ENCODE measurements at places on chromosomes 12 and 14. TPM values are rescaled to one million over a fixed set of nuclear protein-coding genes. Genes with fewer than 3 reads are reported as not detected.
A peak's percentile ranks its signal among the peaks of the same experiment; 100 is the strongest.

DNA sequence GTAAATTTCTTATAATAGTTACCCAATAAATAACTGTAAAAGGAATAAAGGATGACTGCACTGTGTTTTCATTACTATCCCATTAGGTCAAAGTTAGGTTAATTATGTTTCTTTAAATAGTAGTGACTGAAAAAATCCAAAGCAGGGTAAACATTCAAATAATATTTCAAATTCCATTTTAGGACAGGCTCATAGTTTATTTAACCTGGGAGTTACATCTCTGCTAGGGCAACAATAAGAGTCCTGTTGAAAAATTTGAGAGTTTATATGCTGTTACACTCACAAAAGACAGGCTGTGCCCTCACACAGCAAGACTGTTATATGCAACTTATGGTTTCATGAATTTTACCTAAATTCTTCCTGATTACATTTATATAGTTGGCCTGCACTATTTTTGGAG is 8.0 kb downstream of the ERP27 start:
- H3K27me3 ChIP-seq, result no peaks in the 10 kb centered on the region
- H3K27ac ChIP-seq, result no peak overlapping the region
- no peak for DNase-seq
- H3K4me3 ChIP-seq, result no peak overlapping the region

GRCh38 chr14:24432259-24433131 is 2.7 kb downstream of the KHNYN start:
- H3K27ac ChIP-seq, result no peak overlapping the region
- H3K4me3 ChIP-seq, result no peak overlapping the region
- H3K36me3 ChIP-seq, result peaks cover 62% of the 10 kb centered on the region
- DNase-seq, result no peak
- no peaks in the 10 kb centered on the region for H3K27me3 ChIP-seq
- peaks cover 30% of the 10 kb centered on the region for H3K4me1 ChIP-seq

- H3K36me3 ChIP-seq, result no peaks in the 10 kb centered on the region
- peaks cover 3% of the 10 kb centered on the region for H3K27me3 ChIP-seq
- DNase-seq, result no peak
- no peak overlapping the region for H3K27ac ChIP-seq
Measured at GRCh38 chr14:76546426-76547221, 170.7 kb downstream of the ESRRB start.

- no peaks in the 10 kb centered on the region for H3K4me1 ChIP-seq
- peak; percentile 79 for DNase-seq
Measured at GRCh38 chr12:108394196-108394595, 55.1 kb upstream of the CMKLR1 start.

GRCh38 chr12:67274186-67274585 is 5.0 kb downstream of the CAND1 start:
- DNase-seq, result no peak
- H3K27me3 ChIP-seq, result no peaks in the 10 kb centered on the region
- H3K4me1 ChIP-seq, result peaks cover 69% of the 10 kb centered on the region
- H3K27ac ChIP-seq, result peak overlapping the region; percentile 34
- no peaks in the 10 kb centered on the region for H3K36me3 ChIP-seq

- DNase-seq, result peak; percentile 51
- peaks cover 39% of the 10 kb centered on the region for H3K36me3 ChIP-seq
- no peaks in the 10 kb centered on the region for H3K27me3 ChIP-seq
- H3K4me3 ChIP-seq, result no peak overlapping the region
- no peak overlapping the region for H3K27ac ChIP-seq
Measured at GRCh38 chr14:93927800-93928145, 629 bp downstream of the FAM181A start.

- no peak for DNase-seq
- H3K4me3 ChIP-seq, result no peak overlapping the region
- H3K36me3 ChIP-seq, result peaks cover 3% of the 10 kb centered on the region
- peaks cover 50% of the 10 kb centered on the region for H3K4me1 ChIP-seq
Measured at GRCh38 chr14:93936245-93936644, 9.1 kb downstream of the FAM181A start.

- H3K27me3 ChIP-seq, result no peaks in the 10 kb centered on the region
- no peaks in the 10 kb centered on the region for H3K4me1 ChIP-seq
- H3K27ac ChIP-seq, result no peak overlapping the region
- H3K4me3 ChIP-seq, result no peak overlapping the region
Measured at GRCh38 chr12:105204916-105205315, 31.1 kb downstream of the APPL2 start.

DNA sequence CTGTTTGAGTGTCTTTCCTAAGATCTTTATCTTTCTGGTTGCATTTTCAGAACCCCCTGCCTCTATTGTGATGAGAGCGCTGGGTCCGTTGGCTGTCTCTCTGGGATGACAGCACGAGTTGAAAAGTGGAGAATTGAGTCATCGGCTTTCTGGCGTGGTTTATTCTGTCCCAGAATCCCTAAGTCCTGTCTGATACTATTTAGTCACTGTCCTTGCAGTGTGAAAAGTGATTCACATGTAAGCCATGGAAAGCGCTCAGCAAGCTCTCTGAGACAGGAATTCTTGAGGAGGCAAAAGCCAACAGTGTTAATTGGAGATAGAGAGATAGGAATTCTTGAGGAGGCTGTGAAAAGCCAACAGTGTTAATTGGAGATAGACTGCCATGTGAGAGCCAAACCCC is 121.7 kb downstream of the CHST11 start:
- no peaks in the 10 kb centered on the region for H3K27me3 ChIP-seq
- H3K4me1 ChIP-seq, result no peaks in the 10 kb centered on the region
- H3K27ac ChIP-seq, result no peak overlapping the region
- no peaks in the 10 kb centered on the region for H3K36me3 ChIP-seq
- H3K4me3 ChIP-seq, result no peak overlapping the region

GRCh38 chr12:76633415-76633814 is 73.8 kb upstream of the OSBPL8 start:
- no peak overlapping the region for H3K27ac ChIP-seq
- H3K4me1 ChIP-seq, result no peaks in the 10 kb centered on the region
- no peak for DNase-seq
- no peaks in the 10 kb centered on the region for H3K36me3 ChIP-seq
- no peaks in the 10 kb centered on the region for H3K27me3 ChIP-seq

DNA sequence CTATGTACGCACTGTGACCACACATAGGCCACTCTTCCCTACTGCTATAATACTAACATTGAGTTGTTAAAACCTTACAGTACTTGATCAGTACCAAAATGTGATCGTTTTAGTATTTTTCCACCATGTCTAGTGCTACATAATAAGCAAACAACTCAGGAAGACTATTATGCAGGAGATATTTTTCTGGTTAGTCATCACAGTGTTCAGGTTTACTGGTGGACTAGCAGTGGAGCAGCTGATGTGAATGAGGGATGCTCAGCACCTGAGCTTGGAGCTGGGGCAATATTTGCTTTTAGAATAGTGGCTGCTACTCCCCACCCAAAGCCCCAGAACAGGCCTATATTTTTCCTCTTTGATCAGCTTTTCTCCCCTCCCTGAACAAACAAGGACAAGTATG is 513.1 kb downstream of the KCNH5 start:
- H3K4me1 ChIP-seq, result no peaks in the 10 kb centered on the region
- H3K4me3 ChIP-seq, result no peak overlapping the region
- H3K27me3 ChIP-seq, result no peaks in the 10 kb centered on the region
- H3K27ac ChIP-seq, result no peak overlapping the region
- DNase-seq, result no peak
- H3K36me3 ChIP-seq, result no peaks in the 10 kb centered on the region

- H3K4me1 ChIP-seq, result no peaks in the 10 kb centered on the region
- no peak for DNase-seq
- no peak overlapping the region for H3K27ac ChIP-seq
- H3K36me3 ChIP-seq, result peaks cover 22% of the 10 kb centered on the region
- no peaks in the 10 kb centered on the region for H3K27me3 ChIP-seq
- H3K4me3 ChIP-seq, result no peak overlapping the region
Measured at GRCh38 chr12:132740652-132741051, 21.0 kb downstream of the ANKLE2 start.

GRCh38 chr12:11819643-11820042 is 170.2 kb downstream of the ETV6 start:
- no peaks in the 10 kb centered on the region for H3K36me3 ChIP-seq
- no peaks in the 10 kb centered on the region for H3K4me1 ChIP-seq
- H3K4me3 ChIP-seq, result no peak overlapping the region
- H3K27ac ChIP-seq, result no peak overlapping the region
- H3K27me3 ChIP-seq, result no peaks in the 10 kb centered on the region

DNA sequence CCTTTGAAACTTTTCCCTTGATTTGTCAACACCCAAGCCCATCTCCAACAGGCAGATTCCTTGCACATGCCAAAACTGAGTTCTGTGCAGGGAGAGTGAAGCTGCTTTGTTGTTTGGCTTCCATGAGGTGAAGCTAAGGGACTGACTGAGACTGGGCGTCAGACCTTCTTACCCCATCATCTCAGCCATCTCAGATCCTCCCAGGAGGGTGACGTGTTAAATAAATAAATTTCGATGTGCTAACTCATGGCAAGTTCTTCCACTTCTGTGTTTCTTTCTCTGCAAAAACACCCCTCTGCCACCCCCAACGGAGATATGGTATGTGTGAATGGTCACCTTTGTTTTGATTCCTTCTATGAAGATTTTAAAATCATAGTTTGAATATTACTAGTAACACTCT is 17.8 kb downstream of the UTP20 start:
- no peak overlapping the region for H3K4me3 ChIP-seq
- no peak for DNase-seq
- no peak overlapping the region for H3K27ac ChIP-seq
- H3K27me3 ChIP-seq, result no peaks in the 10 kb centered on the region

DNA sequence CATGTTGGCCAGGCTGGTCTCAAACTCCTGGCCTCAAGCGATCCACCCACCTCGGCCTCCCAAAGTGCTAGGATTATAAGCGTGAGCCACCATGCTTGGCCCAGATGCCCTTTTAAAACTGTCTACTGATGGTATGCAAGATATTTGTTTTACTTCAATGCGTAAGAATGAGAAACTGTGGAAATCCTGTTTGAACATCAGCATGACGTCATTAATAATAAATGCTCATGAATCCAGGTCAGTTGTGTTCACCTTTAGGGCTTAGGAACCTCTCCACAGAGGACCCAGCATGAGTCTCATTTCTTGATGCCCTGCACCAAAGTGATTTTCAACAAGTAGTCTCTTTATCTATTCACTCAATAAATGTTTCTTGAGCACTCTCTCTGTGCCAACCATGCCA is 34.5 kb upstream of the FOS start:
- no peak overlapping the region for H3K4me3 ChIP-seq
- no peaks in the 10 kb centered on the region for H3K36me3 ChIP-seq
- no peaks in the 10 kb centered on the region for H3K27me3 ChIP-seq
- H3K27ac ChIP-seq, result peak overlapping the region; percentile 85
- no peak for DNase-seq
- H3K4me1 ChIP-seq, result peaks cover 42% of the 10 kb centered on the region

DNA sequence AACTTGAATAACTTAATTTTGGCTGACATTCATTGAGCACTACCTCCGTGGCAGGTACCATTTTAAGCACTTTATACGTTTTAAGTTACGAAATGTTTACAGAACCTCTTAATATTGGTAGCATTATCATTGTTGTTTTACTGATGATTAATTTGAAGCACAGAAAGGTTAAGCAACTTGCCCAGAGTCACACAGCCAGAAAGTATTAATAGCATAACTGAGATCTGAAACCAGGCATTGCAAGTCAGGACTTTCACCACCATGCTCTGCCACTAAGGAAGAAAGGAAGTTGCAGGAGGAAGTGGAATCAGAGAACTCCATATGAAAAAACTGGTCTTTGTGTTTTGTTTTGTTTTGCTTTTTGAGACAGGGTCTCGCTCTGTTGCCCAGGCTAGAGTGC is 28.2 kb upstream of the BCAT1 start:
- H3K27ac ChIP-seq, result no peak overlapping the region
- H3K4me3 ChIP-seq, result no peak overlapping the region
- no peaks in the 10 kb centered on the region for H3K36me3 ChIP-seq
- H3K27me3 ChIP-seq, result no peaks in the 10 kb centered on the region
- no peaks in the 10 kb centered on the region for H3K4me1 ChIP-seq
- DNase-seq, result no peak

DNA sequence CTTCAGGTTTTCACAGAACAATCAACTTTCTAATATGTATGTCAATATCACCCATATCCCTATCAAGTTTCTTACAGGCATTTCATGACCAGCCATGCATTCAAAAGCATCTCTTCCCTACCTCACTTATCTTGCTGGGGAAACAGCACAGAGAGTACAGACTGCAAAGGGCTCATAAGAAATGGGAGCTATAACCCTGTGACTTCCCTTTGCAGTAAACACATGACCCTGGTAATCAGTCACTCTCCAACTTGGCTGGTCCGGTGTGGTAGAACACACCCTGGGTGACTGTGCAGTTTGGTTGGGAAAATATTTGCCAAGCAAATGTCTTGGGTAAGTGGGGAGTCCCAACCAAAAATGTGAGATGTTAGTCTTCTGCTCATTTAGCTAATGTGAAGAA is 49.4 kb upstream of the TMCC3 start:
- no peaks in the 10 kb centered on the region for H3K27me3 ChIP-seq
- H3K36me3 ChIP-seq, result no peaks in the 10 kb centered on the region
- H3K4me3 ChIP-seq, result no peak overlapping the region
- no peak for DNase-seq
- peaks cover 12% of the 10 kb centered on the region for H3K4me1 ChIP-seq

Gene TAS2R20
- total RNA-seq, result 0.26 TPM

Gene LTBR
- 30.9 TPM for total RNA-seq

Gene IRAK4
- total RNA-seq, result 3.3 TPM

Gene ANKRD33
- not detected for total RNA-seq

Gene MMP17
- total RNA-seq, result 1.1 TPM

All from psoas muscle (tissue), 8 donors.